ENCODE measurements at places on chromosomes 1 and 21. TPM values are rescaled to one million over a fixed set of nuclear protein-coding genes. Genes with fewer than 3 reads are reported as not detected.
A peak's percentile ranks its signal among the peaks of the same experiment; 100 is the strongest.

- DNase-seq, result no peak
Observed at GRCh38 chr1:216805233-216805632, 82.0 kb upstream of the ESRRG start.

DNA sequence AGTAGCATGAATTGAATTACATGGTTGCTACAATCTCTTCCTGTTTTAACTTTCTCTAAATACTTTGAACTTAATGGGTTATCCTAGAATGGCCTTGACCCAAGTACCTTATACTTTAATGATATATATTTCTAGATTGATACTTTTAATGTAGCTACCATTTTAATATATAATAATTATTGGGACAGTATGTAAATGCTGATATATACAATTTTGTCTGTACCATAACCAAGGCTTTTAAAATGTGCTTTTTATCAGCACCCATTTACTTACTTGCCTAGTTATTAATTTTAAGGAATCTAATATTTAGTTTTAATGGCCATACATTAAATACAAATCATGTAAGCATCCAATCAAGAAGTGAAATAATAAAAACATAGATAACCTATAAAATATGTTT, 13.4 kb downstream of the HIPK1 start:
- no peak for DNase-seq

- DNase-seq, result no peak
Observed at GRCh38 chr1:157144509-157144908, 6.3 kb upstream of the ETV3 start.

- peak; percentile 87 for DNase-seq
Observed at GRCh38 chr1:200738949-200739651, 407 bp downstream of the CAMSAP2 start.

DNA sequence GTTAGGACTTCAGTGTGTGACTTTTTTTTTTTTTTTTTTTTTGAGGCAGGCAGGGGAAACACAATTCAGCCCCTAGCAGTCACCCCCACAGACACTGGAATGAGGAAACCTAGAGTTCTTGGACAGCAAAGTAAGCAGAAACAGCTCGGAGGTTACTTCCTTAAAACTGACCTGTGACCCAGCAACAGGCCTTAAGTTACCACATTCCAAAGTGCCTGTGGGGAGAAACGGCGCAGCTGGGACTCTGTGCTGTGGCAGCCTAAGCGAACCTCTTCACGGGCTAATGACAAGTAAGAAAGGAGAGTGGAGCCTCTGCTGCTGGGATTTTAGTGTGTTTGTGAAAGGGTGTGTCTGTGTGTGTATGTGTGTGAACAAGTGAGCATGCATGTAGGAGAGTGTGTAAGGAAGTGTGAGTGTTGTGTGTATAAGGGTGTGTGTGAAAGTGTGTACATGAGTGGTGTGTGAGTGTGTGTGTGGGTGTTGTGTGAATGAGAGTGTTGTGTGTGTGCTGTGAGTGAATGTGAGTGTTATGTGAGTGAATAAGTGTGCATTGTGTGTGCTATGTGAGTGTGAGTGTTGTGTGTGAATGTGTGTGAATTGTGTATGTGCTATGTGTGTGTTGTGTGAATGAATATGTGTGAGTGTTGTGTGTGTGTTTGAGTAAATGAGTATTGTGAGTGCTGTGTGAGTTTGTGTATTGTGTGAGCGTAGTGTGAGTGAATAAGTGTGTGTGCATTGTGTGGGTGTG, 180.8 kb downstream of the BRINP2 start:
- DNase-seq, result no peak

DNA sequence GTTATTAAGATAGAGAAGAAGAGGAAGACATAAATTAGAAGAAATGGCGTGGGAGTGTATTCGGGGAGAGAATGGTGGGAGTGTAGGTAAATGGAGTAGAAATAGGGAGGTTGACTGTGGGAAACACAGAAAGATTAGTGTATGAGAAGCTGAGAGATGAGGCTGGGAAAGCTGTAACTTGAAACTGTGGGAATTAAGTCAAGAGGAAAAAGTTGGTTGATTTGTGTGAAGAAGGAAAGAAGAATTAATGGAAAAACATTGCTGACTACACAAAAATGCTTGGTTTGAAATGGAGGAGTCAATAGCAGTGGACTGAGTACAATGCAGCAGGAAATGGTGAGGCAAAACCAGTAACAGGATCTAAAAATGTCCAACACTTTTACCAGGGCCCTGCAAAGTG, 448.3 kb downstream of the PTPRC start:
- DNase-seq, result no peak

DNA sequence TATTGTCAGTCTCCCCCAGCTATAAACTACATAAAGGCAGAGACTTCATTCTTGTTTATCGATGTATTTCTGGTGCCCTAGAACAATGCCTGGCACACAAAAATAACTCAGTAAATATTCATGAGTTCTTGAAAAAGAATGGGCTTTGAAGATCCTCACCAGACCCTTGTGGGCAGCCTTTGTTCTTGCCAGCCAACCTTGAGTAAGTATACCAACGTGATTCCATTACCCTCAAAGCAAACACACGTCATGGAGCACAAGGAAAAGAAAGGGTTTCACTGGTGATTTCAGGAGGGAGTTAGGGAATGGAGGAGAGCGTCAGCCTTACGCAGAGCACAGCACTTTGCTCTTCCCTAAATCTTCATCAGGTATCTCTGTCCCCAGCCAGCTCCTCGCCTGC, 29.4 kb downstream of the NMNAT2 start:
- DNase-seq, result no peak

DNA sequence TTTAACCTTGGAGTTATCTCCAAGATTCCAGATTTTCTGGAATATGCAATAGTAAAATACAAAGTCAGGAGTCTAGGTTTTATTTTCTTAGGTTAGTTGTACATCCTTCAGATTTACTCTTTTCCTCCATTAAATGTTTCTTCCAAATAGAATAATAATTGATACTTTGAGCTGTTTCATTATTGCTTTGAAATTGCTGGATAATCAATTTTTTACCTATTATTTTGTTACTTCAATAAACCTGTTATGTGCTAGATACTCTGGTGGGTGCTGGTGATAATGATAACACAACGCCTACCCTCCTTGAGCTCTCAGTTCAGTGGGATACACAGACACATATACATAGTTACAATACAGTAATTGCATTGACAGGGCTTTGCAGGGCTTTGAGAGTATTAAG, 79.4 kb downstream of the GPR161 start:
- no peak for DNase-seq

- DNase-seq, result no peak
Observed at GRCh38 chr1:173400387-173400995, 76.6 kb upstream of the PRDX6 start.

DNA sequence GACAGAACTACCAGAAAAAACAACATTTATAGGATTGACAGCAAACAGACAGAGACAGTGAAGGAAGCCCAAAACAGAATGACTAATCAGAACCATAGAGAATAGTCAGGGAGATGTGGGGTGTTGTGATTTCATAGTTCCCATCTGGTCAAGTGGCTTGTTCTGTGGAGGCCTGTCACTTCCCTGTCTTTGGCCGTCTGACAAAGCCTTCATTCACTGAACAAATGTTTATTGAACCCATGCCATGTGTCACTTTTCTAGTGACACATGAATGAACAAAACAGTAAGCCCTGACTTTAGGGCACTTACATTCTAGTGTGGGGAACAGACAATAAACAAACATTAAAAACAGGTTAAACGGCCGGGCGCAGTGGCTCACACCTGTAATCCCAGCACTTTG, 3.2 kb upstream of the SRRM1 start:
- no peak for DNase-seq

- no peak for DNase-seq
Observed at GRCh38 chr1:38084700-38085099, 38.1 kb upstream of the POU3F1 start.

GRCh38 chr1:213977486-213977842, 10.3 kb upstream of the PROX1 start:
- DNase-seq, result no peak

- no peak for DNase-seq
Observed at GRCh38 chr1:25458541-25459298, 28.0 kb downstream of the MACO1 start.

DNA sequence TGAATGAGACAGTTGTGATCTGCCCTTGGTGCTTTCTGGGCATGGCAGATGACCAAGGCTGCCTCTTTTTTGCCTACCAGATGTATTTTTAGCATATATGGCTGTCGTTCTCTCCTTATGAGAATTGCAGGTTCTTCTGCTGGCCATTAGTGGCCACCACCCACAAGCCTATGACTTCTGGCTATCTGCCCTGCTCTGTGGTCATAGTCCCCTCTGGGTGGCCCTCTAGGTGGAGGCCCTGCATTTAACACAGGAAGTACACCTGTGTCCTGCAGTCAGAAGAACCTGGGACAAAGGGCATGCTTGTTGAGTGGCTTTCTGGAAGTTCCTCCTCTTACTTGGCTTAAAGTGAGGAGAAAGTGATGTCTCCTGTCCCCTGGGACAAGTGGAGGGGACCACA, 6.5 kb downstream of the FCAMR start:
- no peak for DNase-seq

DNA sequence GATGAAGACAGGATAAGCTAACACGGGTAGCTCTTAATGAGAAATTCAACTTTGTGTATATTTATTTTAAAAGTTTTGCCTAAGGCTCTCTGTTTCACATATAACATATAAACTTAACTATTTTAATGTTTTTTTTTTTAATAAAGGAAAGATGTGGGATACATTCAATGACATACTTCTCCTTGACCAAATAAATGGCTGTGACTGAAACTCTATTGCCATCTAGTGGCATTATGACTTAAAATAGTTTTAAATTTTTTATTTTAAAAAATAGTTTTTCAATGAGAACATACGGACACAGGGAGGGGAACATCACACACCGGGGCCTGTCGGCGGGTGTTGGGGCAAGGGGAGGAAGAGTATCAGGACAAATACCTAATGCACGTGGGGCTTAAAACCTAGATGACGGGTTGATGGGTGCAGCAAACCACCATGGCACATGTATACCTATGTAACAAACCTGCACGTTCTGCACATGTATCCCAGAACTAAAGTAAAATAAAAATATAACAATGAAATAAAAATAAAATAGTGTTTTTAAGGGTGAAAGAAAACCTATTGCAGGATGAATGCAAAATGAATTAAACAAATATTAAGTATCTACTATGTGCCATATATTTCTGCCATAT, 83.4 kb downstream of the LYST start:
- no peak for DNase-seq

DNA sequence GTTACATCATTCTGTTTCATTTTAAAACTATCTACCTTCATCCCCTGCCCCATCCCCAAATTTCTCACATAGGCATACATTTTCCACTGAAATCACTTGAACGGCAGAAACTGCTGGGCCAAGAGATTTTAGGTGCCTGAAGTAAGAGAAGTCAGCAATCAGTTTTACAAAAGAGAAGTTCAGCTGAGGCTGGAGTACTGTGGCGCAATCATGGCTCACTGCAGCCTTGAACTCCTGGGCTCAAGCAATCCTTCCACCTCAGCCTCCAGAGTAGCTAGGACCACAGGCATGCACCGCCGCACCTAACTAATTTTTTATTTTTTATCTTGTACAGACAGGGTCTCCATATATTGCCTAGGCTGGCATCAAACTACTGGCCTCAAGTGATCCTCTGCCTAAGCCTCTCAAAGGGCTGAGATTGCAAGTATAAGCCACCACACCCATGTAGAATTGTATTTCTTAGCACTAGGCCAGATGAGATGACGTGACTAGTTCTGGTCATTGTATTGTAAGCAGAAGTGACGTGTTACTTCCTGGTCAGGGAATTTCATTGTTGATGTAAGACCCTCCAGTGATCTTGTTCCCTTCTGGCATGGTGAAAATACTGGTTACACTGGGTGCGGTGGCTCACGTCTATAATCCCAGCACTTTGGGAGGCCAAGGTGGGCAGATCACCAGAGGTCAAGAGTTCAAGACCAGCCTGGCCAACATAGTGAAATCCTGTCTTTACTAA, 7.1 kb downstream of the BECN2 start:
- DNase-seq, result no peak

GRCh38 chr1:50995651-50996050, 25.6 kb downstream of the CDKN2C start:
- DNase-seq, result no peak

- no peak for DNase-seq
Observed at GRCh38 chr1:32818804-32819541, 1.5 kb downstream of the S100PBP start.

DNA sequence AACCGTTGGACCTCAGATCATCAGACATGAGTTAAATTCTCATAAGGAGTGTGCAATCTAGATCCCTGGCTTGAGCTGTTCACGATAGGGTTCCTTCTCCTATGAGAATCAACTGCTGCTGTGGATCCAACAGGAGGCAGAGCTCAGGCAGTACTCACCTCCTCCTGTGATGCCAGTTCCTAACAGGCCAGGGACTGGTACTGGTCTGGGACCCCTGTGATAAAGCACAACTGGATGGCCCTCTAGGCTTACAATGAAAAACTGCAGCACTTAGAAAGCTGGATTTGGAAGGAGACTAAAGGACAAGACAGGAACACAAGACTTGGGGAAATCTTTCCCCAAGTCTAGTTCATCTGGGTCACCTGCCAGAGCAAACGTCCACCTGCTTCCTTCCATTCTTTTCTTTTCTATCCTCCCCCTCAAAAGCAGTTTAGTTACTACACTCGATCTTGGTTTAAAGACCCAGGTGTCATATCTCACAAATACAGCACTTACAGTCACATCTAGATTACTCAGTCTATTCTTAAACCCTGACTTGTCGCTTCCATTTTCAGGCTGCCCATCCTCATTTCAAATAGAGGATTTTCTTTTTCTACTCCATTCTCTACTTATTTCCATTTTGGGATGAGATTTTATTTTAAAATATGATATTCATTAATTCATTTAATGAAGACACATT, 59.8 kb downstream of the PTPN14 start:
- DNase-seq, result no peak

GRCh38 chr1:52674497-52675384, 23.4 kb downstream of the COA7 start:
- DNase-seq, result no peak

DNA sequence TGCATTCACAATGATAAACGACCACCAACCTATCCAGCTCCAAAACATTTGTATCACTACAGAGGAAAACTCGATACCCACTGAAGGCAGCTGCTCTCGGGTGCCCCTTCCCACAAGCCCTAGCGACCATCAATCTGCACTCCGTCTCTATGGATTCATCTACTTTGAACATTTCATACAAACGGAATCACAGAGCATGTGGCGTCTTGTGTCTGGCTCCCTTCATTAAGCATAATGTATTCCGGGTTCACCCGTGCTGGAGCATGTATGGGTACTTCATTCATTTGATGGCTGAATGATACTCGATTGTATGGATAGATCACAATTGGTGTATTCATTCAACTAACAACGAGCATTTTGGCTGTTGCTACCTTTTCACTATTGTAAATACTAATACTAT, 340.2 kb downstream of the SMYD3 start:
- no peak for DNase-seq

Gene RAB13
- total RNA-seq, result 61.4 TPM

Gene LCE1D
- not detected for total RNA-seq

Gene SEMA6C
- 57.6 TPM for total RNA-seq

Gene IL19
- not detected for total RNA-seq

Gene TSACC
- total RNA-seq, result not detected

Gene SLC5A9
- 0.16 TPM for total RNA-seq

Gene CTXND2
- not detected for total RNA-seq

Gene TMEM53
- total RNA-seq, result 11.8 TPM

Gene OLIG1
- 0.89 TPM for total RNA-seq

Gene HMGN2
- 150 TPM for total RNA-seq

Gene FCN3
- 20.7 TPM for total RNA-seq

Gene FGR
- total RNA-seq, result 5.1 TPM

Gene DTL
- total RNA-seq, result 1.3 TPM

Gene TRPM2
- 2.7 TPM for total RNA-seq

Gene TRIM17
- total RNA-seq, result 0.38 TPM

Data from Right ventricle myocardium inferior (tissue), 1 donor.